ENCODE measurements at places on chromosomes 11 and 22. TPM values are rescaled to one million over a fixed set of nuclear protein-coding genes. Genes with fewer than 3 reads are reported as not detected.
A peak's percentile ranks its signal among the peaks of the same experiment; 100 is the strongest.

GRCh38 chr11:1202776-1203504 is 19.9 kb upstream of the MUC5B start:
- peak; percentile 52 for DNase-seq

- no peak for DNase-seq
These were observed 3.4 kb upstream of the WBP2NL start for GRCh38 chr22:41995211-41995610.

The TRPC6 gene
- total RNA-seq: not detected

DNA sequence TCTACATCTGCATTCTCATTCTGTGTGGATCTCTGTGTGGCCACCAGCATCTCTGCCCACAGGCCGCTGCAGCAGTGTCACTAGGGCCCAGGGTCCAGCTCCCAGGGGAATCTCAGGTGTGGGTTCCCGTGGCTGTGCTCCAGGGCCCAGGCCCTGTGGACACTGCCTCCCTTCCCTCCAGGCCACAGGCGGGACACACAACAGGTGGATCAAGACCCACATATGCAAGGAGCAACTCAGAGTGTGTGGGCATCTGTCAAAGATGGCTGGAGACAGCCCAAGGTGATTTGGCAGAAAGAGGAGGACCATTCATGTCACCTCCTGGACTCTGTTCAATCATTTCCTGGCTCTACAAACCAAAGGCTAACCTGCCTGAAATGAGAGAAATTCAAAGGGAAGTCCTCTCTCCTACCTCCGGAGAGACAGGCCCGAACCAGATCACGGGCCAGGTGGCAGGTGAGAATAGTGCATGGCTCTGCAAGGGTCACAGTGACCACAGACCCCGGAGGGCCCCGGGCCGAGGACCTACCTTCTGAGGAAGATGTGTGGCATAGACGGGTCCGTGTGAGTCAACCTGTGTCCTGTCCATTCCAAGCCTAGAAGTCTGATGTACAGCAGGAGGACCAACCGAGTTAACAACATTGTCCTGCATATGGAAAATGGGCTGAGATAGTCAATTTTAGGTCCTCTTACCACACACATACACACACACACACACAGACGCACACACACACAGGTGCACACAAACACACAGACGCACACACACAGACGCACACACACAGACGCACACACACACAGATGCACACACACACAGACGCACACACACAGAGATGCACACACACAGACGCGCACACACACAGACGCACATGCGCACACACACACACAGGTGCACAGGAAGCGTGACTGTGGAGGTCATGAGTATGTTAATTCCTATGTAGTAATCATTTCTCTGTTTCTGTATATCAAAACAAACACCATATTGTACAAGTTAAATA is 1068.5 kb downstream of the BRD1 start:
- no peak for DNase-seq

DNA sequence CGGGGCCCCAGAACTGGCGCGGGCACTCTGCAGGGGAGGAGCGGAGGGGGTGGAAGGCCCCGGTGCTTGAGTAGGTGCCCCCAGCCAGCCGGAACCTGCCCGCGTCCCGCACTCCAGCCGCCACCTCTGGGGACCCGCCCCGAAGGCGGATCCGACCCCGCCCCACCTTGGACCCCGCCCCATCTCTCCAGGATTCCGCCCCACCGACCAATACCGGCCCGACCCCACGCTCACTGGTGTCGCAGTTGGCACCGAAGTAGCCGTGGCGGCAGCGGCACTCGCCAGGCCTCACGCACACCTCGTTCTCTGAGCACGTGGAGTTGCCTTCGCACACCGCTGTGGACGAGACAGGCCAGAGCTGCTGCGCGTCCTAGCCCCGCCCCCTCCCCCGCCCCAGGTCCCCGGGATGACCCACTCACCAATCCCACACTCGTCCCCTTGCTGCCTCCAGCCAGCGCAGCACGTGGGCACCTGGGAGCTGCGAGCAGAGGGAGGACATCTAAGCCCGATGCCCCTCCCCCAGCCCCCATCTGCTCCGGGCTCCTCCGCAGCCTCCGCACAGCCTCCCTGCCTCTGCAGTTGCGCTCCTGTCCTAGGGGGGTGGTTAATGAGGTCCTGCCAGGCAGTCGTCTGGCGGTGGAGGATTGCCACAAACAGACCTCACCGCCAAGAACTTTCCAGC is 6.0 kb downstream of the SCARF2 start:
- no peak for DNase-seq

- DNase-seq: no peak
These were observed 175.6 kb upstream of the TENM4 start for GRCh38 chr11:79616392-79616851.

DNA sequence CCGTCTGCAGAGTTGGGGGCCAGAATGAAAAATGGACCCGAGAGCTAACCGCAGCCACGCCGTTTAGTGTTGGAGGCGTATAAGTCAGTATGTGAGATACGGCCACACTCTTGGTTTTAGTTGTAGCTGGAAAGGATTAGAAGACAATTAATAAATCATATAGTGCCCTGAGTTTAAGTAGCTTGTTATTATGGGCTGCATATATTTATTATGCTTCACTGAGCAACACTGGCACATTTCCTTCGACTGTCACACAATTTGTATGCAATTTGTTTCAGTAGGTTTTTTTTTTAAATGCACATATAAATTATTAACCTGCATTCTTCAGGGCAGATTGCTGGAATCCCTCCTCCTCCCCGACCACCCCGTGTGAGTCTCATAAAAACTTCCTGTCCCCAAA is 56.9 kb downstream of the PKNOX2 start:
- DNase-seq: no peak

The SLC25A18 gene
- 0.16 TPM for total RNA-seq

DNA sequence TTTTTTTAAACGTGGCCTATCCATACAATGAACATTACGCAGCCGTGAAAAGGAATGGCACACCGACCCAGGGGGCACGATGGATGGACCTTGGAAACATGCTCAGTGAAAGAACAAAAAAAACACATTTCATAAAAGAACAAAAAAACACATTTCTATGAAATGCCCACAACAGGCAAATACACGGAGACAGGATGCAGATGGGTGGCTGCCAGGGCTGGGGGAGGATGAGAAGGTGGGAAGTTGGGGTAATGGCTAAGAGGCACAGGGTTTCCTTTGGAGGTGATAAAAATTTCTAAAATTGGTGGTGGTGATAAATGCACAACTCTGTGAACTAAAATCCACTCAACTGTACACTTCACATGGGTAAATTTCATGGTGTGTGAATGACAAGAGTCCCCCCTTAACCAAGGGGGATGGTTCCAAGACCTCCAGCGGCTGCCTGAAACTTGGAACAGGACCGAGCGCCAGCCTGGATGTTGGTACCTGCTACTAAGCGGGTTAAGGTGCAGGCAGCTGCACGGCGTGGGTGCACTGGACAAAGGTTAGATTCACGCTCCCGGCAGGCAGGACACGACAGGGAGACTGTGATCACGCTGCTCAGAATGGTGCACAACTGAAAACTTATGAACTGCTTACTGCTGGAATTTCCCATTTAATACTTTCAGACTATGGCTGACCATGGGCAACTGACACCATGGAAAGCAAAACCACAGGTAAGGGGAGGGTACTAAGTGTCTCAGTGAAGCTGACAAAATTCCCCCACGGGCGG is 16.5 kb downstream of the BRD1 start:
- DNase-seq: no peak

The TMPRSS4 gene
- total RNA-seq: not detected

GRCh38 chr11:88656283-88656682 is 318.7 kb upstream of the CTSC start:
- no peak for DNase-seq

The MED19 gene
- 44.8 TPM for total RNA-seq

DNA sequence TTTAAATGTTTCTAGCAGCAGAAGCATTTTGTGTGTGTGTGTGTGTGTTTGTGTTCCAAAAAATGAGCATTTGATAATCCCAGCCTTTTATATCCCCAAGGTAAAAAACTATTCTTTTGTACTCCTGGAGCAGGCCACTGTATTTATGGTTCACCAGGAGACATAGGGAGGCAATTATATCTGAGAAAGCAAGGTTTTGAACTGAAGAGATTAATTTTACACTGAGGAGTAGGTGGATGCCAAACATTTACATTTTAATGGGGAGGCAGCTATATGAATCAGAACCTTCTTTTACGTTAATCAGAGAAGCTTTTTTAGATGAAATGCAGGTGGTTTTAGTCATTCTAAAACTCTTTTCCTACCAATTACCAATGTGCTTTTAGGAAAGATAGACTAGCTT is 1374.0 kb upstream of the TENM4 start:
- no peak for DNase-seq

DNA sequence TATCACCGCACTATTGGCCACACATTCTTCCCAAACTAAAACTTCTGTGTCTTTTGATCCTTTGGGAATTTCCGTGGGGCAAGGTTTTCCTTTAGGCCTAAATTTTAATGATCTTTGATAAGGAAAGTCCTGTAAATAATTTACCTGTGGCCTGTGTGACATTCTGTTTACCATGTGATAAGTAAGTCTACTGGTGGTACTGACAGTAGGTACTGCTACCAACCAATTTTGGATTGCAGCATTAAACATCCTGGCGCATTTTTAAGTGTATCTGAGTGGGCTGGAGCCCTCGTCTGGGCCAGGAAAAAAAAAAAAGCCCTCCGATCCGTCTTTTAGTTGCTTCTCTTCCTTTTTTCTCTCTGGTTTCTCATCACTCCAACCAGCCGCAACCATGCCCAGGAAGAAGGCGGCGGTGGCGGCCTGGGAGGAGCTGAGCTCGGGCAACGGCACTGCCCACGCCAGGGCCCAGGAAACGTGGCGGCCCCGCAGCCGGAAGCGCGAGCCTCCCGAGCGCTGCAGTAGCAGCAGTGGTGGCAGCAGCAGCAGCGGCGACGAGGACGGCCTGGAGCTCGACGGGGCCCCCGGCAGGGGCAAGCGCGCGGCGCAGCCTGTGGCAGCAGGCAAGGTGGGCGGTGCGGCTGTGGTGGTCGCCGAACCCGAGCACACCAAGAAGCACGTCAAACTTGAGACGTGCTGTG is 33.6 kb downstream of the ASRGL1 start:
- no peak for DNase-seq
